Lung (tissue), 17 donors: ENCODE measurements at places on chromosomes 5 and 9. TPM values are rescaled to one million over a fixed set of nuclear protein-coding genes. Genes with fewer than 3 reads are reported as not detected.
A peak's percentile ranks its signal among the peaks of the same experiment; 100 is the strongest.

The TUSC1 gene
- total RNA-seq, result 9.2 TPM

The FCN2 gene
- total RNA-seq, result not detected

- DNase-seq, result no peak
- H3K4me3 ChIP-seq, result no peak overlapping the region
- no peaks in the 10 kb centered on the region for H3K36me3 ChIP-seq
- no peak overlapping the region for H3K27ac ChIP-seq
These were observed 1023.1 kb upstream of the WWC1 start for GRCh38 chr5:167268337-167268736.

GRCh38 chr5:24391816-24392215 is 253.0 kb downstream of the CDH10 start:
- DNase-seq, result no peak
- H3K36me3 ChIP-seq, result no peaks in the 10 kb centered on the region
- no peaks in the 10 kb centered on the region for H3K4me1 ChIP-seq
- no peak overlapping the region for H3K27ac ChIP-seq
- H3K27me3 ChIP-seq, result no peaks in the 10 kb centered on the region
- no peak overlapping the region for H3K4me3 ChIP-seq

- H3K36me3 ChIP-seq, result peaks cover 3% of the 10 kb centered on the region
- peaks cover 5% of the 10 kb centered on the region for H3K4me1 ChIP-seq
- H3K4me3 ChIP-seq, result no peak overlapping the region
- no peaks in the 10 kb centered on the region for H3K27me3 ChIP-seq
These were observed 89.1 kb downstream of the CRB2 start for GRCh38 chr9:123445116-123445515.

GRCh38 chr9:102479191-102479590 is 515.9 kb upstream of the CYLC2 start:
- no peaks in the 10 kb centered on the region for H3K4me1 ChIP-seq
- H3K27ac ChIP-seq, result no peak overlapping the region
- H3K4me3 ChIP-seq, result no peak overlapping the region
- no peaks in the 10 kb centered on the region for H3K36me3 ChIP-seq
- H3K27me3 ChIP-seq, result no peaks in the 10 kb centered on the region
- no peak for DNase-seq

DNA sequence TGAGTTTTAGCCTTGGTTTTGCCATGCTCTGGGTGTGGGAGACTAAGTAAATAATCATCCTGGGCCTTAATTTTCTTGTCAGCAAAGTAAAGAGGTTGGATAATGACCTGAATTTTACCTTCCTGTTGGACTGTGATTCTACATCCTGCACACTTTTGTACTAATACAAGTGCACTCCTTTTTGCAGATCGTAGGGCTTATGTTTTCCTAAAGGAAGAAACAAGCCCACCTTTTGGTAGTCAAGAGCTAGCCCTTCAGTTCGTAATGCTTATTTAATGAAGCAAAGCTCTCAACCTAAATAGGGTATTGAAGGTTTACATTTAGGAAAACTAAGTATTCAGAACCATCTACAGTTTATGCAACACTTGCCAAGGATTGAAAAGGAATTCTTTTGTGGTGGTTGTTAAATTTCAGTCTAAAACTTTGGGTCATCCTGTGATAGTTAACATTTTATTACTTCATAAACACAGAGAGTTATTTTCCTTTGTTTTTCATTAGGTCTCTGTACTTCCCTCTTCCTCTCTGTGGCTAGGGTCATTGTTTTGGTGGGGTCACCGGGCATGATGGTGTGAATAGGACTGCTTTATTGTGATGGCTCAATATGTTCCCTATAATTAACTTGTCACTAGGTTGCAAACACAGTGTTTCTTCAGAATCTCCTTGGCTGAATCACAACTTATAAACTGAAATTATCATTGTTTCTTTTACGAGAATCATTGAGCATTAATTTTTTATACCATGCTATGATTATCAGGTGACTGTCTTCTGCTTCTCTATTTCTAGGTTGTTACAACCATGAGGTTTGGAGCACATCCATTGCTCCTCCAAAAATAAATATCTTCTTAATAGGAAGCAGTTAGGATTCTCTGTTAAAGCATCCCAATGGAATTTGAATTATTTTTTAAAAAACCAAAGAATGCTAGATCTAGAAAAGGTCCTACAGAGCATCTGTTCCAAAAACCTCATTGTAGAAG is 28.5 kb downstream of the SPINK5 start:
- H3K4me3 ChIP-seq, result no peak overlapping the region
- H3K4me1 ChIP-seq, result peaks cover 3% of the 10 kb centered on the region
- H3K36me3 ChIP-seq, result no peaks in the 10 kb centered on the region
- H3K27ac ChIP-seq, result no peak overlapping the region
- DNase-seq, result no peak

DNA sequence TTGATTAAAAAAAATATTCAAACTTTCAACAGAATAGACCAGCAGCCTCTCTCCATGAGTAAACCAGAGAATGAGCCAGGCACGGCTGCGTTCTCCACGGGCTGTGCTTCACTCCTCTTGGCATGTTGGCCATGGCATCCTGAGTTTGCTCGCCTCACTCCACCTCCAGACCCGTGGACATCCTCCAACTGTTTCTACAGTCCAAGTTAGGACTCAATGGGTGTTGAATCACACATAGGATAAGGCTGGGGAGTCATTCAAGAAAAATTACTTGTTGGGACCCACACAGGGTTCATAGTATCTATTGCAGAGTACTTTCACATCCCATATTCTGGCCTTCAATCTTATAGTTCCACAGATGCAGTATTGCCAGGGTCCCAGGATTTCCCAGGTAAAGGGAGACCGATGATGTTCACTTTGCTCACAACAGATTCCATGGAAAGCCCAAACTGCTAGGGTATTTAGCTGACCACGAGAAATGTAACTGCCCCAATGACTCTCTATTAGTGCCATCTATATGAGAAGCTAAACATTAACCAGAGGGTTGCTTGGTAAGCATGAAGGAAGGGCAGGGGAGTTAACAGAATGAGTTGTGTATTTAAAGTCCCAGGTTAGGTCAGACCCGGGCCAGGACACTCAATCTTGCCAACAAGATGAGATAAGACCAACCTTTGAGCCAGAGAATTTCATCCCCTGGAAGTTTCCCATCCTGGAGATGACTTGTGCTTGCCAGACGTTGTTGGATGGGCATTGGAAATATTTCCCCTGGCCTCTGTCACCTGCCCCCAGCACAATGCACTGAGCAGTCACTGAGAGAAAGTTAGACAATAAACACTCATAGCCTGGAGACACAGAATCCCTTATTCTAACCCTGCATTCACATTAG is 19.7 kb upstream of the GDA start:
- no peak overlapping the region for H3K4me3 ChIP-seq
- no peaks in the 10 kb centered on the region for H3K27me3 ChIP-seq
- no peak for DNase-seq
- no peaks in the 10 kb centered on the region for H3K4me1 ChIP-seq
- H3K36me3 ChIP-seq, result no peaks in the 10 kb centered on the region
- no peak overlapping the region for H3K27ac ChIP-seq

DNA sequence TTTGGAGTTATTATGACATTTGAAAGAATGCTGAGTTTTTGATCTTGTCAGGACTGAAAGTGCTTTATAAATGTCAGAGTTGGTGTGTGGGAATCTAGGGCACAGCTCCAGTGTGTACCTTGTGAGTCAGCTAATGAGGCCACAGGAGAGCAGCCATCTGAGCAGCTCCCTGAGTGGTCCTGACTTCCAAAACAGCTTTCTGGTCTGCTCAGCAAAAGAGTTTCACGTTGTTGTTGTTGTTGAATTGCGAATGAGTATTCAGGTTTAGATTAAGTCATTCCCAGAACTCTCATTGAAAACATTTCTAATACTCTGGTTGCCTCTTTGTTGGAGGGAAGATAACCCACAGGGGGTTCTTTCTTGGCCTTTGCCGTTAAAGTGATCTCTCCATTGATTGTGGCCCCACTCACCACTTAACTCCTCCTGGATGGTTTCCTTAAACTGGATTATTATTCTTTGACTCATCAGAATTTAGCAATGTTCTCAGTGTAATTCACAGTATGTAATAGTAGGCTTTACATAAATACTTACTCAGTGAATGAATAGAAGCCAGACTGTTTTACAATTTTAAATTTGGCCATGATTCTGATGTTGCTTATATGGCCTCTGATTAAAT is 125.1 kb upstream of the SGCD start:
- no peaks in the 10 kb centered on the region for H3K4me1 ChIP-seq
- no peak overlapping the region for H3K27ac ChIP-seq
- no peak overlapping the region for H3K4me3 ChIP-seq
- no peak for DNase-seq

GRCh38 chr5:138955013-138955660 is 80.0 kb upstream of the LRRTM2 start:
- H3K36me3 ChIP-seq, result peaks cover 3% of the 10 kb centered on the region
- peak; percentile 95 for DNase-seq
- no peak overlapping the region for H3K27ac ChIP-seq
- no peaks in the 10 kb centered on the region for H3K27me3 ChIP-seq
- no peak overlapping the region for H3K4me3 ChIP-seq
